ENCODE measurements at places on chromosomes 4 and X. TPM values are rescaled to one million over a fixed set of nuclear protein-coding genes. Genes with fewer than 3 reads are reported as not detected.

- no peak for DNase-seq
- H3K36me3 ChIP-seq, result no peaks in the 10 kb centered on the region
- H3K27me3 ChIP-seq, result no peaks in the 10 kb centered on the region
- H3K4me3 ChIP-seq, result no peak overlapping the region
- no peak overlapping the region for H3K27ac ChIP-seq
Measured at GRCh38 chr4:153341575-153342090, 2.9 kb upstream of the MND1 start.

GRCh38 chr4:81881855-81882621 lies 410.3 kb upstream of the RASGEF1B start:
- H3K27me3 ChIP-seq, result no peaks in the 10 kb centered on the region
- DNase-seq, result no peak
- no peaks in the 10 kb centered on the region for H3K4me1 ChIP-seq
- H3K4me3 ChIP-seq, result no peak overlapping the region

DNA sequence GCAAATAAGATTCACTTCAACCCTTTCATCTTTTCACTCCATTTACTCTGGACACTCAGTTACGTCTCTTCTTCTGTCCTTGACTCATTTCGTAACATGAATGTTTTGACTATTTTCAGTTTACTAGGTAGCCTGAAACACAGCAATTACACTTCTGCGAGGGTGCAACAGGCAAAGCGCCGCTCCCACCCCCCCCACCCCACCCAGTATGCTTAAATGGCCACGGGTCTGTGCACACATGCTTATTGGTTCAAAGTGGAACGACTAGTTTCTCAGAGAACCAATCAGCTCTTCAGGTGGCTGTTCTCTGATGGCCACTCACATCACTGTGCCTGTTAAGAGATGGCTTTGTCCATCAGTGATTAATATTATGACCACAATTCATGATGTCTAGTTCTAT lies 3.5 kb downstream of the BEND4 start:
- DNase-seq, result no peak
- H3K27ac ChIP-seq, result no peak overlapping the region
- no peaks in the 10 kb centered on the region for H3K36me3 ChIP-seq
- peaks cover 33% of the 10 kb centered on the region for H3K27me3 ChIP-seq
- H3K4me1 ChIP-seq, result peaks cover 25% of the 10 kb centered on the region
- no peak overlapping the region for H3K4me3 ChIP-seq

GRCh38 chr4:77827343-77827742 lies 8.2 kb upstream of the CNOT6L start:
- no peak overlapping the region for H3K27ac ChIP-seq
- H3K27me3 ChIP-seq, result no peaks in the 10 kb centered on the region
- DNase-seq, result no peak

- DNase-seq, result no peak
- H3K4me3 ChIP-seq, result no peak overlapping the region
- H3K27ac ChIP-seq, result no peak overlapping the region
- no peaks in the 10 kb centered on the region for H3K27me3 ChIP-seq
- no peaks in the 10 kb centered on the region for H3K4me1 ChIP-seq
Measured at GRCh38 chrX:136094962-136095361, 52.4 kb upstream of the FHL1 start.

DNA sequence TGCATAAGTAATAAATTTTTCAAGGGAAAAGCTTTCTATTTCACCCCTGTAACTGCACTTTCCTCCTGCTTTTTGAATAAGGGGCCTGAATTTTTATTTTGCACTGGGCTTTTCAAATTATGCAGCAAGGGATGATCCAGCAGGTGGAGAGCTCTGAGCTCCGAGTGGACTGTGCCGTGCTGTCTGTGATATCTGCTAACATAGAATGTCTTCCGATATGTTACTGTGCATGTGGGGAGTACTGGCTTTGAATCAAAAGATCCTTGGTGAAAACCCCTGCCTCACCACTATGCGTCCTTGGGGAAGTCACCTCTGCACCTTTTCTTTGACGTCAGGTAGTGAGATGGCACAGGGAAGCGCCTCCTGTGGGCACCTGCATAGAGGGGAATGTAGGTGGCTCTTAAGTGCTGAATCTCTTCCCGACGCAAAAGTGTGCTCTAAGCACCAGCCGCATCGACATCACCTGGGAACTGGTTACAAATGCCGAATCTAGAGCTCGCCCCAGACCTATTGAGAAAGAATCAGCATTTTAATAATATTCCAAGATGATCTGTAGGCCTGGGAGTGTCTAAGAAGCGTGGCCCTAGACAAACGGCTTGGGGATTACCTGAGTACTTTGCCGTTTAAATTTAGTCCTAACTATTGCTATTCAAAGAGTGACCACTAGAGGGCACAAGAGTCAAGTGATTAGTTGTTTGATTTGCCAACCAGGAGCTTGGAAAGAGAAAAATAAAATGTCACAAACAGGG lies 19.2 kb upstream of the WFS1 start:
- no peaks in the 10 kb centered on the region for H3K36me3 ChIP-seq
- peaks cover 6% of the 10 kb centered on the region for H3K4me1 ChIP-seq
- H3K4me3 ChIP-seq, result no peak overlapping the region
- H3K27me3 ChIP-seq, result peaks cover 20% of the 10 kb centered on the region

DNA sequence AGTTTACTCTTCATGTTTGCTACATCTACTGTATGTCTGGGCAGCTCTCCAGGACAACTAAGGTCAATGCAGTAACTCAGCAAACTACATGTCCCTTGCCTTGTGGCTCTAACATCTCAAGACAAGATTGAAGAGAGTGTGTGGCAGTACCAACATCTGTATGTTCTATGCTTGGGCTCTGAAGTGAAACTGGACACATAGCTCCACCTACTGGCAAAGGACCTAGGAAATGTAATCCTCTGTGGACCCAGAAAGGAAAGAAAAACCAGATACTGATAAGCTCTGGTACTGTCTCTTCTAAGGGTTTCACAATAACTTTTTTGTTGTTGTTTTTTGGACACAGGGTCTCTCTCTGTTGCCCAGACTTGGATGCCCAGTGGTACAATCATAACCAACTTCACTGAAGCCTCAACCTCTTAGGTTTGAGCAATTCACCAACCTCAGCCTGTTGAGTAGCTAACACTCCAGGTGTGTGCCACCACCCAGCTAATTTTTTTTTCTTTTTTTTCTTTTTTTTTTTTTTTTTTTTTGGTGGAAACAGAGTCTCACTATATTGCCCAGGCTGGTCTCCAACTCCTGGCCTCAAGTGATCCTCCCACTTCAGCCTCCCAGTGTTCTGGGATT lies 64.1 kb downstream of the QDPR start:
- H3K4me3 ChIP-seq, result no peak overlapping the region
- no peak for DNase-seq
- H3K27me3 ChIP-seq, result no peaks in the 10 kb centered on the region
- no peaks in the 10 kb centered on the region for H3K4me1 ChIP-seq
- no peak overlapping the region for H3K27ac ChIP-seq

GRCh38 chrX:45524296-45524695 lies 323.6 kb upstream of the DIPK2B start:
- no peaks in the 10 kb centered on the region for H3K36me3 ChIP-seq
- no peak for DNase-seq
- H3K27ac ChIP-seq, result no peak overlapping the region
- no peaks in the 10 kb centered on the region for H3K27me3 ChIP-seq
- no peaks in the 10 kb centered on the region for H3K4me1 ChIP-seq
- no peak overlapping the region for H3K4me3 ChIP-seq

- H3K4me3 ChIP-seq, result no peak overlapping the region
- H3K36me3 ChIP-seq, result no peaks in the 10 kb centered on the region
- no peaks in the 10 kb centered on the region for H3K27me3 ChIP-seq
- no peak overlapping the region for H3K27ac ChIP-seq
- no peaks in the 10 kb centered on the region for H3K4me1 ChIP-seq
Measured at GRCh38 chr4:142474398-142475087, 371.6 kb downstream of the INPP4B start.

GRCh38 chr4:16826406-16826910 lies 72.0 kb downstream of the LDB2 start:
- no peak overlapping the region for H3K4me3 ChIP-seq
- H3K27ac ChIP-seq, result no peak overlapping the region
- H3K27me3 ChIP-seq, result no peaks in the 10 kb centered on the region
- H3K36me3 ChIP-seq, result no peaks in the 10 kb centered on the region

MAGEE1 gene
- total RNA-seq, result 1.6 TPM

All from sigmoid colon (tissue), 7 donors.